HepG2 (cell line): ENCODE measurements at places on chromosomes 1 and 21. TPM values are rescaled to one million over a fixed set of nuclear protein-coding genes. Genes with fewer than 3 reads are reported as not detected.

DNA sequence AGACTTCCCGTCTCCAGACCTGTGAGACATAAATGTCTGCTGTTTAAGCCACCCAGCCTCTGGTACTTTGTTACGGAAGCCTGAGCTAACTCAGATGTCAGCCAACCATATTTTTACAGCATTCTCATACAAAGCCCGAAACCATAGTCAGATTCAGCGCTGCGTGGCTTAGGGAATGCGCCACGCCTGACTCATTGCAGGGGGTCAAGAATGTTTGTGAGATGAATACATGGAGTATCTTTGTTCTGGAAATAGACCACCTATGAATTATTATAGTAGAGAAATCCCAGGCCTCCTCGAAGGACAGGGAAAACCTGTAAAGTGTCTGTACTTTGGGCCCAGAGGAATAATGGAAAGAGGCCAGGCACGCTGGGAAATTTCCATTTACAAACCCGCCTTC lies 434.8 kb downstream of the CAMTA1 start:
- no peak for DNase-seq

DNA sequence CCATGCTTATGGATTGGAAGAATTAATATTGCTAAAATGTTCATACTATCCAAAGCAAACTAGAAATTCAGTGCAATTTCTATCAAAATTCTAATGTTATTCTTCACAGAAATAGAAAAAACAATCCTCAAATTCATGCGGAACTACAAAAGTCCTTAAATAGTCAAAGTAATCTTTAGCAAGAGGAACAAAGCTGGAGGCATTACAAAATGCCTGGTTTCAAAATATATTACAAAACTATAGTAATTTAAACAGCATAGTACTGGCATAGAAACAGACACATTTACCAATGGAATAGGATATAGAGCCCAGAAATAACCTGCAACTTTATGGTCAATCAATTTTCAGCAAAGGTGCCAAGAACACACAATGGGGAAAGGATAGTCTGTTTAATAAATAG lies 3.8 kb downstream of the CTSS start:
- DNase-seq, result no peak

The F13B gene
- 1.9 and 2.7 TPM in 2 replicates for total RNA-seq

GRCh38 chr1:178976541-178976940 lies 49.2 kb upstream of the FAM20B start:
- DNase-seq, result no peak

The SNAP47 gene
- 25.1 and 25.8 TPM in 2 replicates for total RNA-seq

DNA sequence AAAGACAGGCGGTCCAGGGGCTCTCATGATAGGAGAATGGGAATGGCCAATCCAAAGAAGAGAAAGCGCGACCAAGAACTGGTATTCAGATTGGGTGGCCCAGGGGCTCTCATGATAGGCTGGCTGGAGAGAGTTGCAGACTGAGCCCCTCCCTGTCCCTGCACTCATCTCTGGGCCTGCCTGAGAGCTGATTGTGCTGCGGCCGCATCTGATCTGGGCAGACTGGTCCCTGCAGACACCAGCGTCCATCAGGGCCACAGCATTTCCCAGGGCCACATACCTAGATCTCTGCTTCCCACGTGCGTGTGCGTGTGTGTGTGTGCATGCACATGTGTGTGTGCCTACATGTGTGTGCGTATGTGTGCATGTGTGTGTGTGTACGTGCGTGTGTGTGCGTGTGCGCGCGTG lies 30.4 kb upstream of the MAN1C1 start:
- DNase-seq, result no peak

- DNase-seq, result no peak
These were observed 152.0 kb downstream of the CHRM3 start for GRCh38 chr1:239538239-239538988.

DNA sequence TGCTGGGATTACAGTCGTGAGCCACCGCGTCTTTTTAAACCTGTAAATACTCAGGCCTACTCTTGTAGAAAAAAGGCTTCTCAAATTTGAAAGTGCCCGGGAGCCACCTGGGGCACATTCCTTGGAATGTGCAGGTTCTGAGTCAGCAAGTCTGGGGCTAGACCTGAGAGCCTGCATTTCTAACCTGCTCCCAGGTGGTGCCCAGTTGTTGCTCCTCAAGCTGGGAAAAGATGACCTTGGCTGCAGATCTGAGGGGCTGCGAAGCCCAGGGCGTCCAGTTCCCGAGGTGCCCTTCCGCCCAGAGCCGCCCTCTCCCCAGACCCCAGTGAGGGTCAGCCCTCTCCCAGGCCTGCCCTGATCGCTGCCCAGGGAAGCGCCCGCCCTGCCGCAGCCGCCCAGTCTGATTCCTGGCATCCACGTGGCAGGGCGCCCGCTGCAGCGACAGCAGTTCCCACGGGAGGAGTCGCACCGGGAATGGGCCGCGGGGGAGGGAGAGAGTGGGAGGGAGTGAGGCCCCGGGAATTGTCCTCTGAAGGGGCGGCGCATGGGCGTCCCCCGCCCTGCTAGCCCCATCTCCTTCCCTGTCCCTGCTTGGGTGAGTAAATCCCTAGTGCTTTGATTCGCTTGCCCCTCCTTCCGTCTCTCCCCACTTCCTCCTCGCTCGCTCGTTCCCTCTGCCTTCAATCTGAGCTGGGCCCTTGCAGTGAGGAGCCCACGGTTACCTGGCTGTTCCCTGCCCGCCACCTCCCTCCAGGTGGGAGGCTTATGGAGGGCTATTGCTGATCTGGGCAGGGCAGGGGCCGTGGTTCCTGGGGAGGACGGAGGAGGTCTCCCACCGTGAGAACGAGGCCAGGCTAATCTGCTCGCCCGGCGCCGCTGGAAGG lies 18.8 kb upstream of the TENT5B start:
- DNase-seq, result no peak

DNA sequence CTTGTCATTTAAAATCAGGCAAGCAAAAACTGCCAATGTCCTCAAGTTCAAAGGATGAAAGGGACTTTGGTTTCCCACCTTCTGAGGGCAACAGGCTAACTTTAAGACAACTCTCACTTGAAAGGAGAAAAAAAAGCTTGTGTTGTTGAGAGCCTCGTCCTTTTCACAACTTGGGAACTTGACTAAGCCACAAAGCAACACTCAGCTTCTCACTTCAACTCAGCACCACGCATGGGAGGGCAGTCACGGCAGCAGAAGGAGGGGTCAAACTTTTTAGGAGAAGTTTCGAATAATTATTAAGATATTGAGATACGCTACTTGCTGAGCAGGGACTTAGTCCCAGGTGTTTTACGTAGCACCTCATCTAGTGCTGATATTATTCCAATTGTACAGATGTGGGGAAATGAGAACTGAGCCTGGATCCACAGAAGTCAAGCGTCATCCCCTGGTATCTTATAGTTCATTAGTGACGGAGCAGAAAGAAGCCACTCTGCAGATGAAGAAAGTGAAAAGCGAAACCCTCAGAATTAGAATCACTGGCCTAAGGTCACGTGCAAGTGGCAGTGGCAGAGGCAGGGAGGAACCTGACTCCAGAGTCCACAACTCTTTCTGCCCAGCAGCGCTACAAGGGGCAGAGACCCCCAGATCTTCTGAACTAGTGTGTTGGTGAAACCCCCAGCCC lies 83.6 kb downstream of the JAK1 start:
- DNase-seq, result no peak

GRCh38 chr1:118842452-118843201 lies 145.5 kb downstream of the TBX15 start:
- DNase-seq, result no peak

The HES3 gene
- not detected in 2 replicates for total RNA-seq

DNA sequence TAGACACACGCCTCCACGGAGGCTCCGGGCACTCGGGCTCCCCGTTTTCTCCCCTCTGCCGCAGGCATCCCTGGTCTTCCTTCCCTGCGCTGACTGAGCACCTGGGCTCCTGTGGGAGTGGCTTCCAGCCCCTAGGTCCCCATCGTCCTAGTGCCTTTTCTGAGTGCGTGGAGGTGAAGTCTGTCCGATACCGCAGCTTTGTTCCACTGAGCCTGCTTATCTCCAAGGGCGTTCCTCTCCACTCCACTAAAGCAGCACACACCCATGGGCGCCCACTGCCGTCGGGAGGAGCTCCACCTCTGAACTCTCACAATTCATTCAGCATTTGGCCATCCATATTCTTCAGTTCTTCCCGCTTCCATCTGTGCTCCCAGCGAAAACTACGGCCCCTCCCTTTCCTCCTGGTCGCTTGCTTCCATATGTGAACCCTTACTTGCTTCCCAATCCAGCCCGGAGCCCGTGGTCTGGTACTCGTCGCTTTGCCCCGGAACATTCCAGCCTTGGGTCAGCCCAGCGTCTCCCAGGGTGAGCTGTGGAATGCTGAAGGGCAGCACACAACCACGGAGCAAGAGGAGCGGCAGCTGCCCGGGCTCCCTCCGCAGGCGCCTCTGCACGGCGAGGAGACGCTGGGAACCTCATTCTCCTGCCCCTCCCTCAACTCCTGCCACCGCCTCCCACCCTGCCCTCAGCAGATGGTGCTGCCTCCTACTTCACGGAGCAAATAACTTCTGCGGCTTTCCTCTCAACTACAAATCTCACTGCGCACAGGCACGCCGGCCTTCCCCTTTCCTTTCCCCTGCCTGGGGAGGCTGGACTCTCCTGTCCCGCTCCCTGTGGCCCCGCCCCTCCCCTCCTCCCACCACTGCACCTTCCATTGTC lies 27.5 kb downstream of the ATP8B2 start:
- no peak for DNase-seq

GRCh38 chr1:187067160-187067559 lies 238.4 kb downstream of the PLA2G4A start:
- DNase-seq, result no peak

DNA sequence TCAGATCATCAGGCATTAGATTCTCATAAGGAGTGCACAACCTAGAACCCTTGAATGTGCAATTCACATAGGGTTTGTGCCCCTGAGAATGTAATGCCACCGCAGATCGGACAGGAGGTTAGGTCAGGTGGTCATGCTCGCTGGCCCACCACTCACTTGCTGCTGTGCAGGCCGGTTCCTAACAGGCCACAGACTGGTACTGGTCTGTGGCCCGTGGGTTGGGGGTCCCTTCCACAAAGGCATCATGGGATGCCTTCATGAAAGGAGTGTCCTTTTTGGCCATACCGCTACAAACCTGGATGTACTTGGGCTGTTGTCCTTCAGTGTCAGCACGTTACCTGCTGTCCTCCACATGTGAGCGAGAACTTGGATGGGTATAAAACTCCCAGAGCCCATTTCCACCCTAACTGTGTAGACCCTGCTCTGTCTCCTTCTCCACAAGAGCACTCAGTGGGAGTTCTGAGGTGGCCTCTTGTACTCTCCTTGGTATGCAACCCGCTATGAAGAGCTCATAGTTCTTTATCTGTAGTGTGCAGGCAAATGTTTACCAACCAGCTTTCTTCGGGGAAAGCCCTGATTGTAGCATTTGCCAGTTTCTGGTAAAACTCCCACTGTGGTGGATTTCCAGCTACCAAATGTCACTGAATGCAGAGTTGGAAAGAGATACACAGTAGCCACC lies 41.7 kb upstream of the SLC19A1 start:
- DNase-seq, result no peak

DNA sequence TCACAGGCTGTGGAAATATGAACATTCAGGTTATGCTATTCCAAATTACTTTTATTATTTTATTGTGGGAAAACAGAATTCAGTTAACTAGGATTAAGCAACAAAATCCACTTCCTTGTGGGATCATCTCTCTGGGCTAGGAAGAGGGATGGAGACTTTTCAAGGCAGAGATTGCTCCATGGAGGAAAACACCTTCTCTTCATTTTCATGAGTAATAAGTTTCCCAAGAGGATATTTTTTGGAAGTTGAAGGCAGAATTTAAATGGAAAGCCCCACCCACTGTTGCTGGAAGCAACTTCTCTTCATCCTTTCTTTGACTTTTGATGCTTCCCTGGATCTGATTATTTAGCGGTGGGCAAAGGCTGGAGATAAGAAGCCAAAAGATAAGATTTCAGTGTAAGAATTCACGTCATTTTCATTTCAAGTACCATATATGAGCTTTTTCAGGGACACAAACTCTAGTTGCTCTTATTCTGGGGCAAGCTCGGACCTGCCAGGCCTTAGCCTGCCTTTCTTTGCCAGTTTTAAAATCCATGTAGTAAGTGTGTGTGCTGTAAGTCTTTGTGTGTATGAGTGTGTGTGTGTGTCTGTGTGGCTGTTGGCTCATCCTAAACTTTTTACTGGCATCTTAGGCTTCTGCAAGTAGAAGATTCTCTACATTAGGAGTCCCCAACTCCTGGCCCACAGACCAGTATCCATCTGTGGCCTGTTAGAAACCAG lies 11.7 kb upstream of the IL24 start:
- no peak for DNase-seq

DNA sequence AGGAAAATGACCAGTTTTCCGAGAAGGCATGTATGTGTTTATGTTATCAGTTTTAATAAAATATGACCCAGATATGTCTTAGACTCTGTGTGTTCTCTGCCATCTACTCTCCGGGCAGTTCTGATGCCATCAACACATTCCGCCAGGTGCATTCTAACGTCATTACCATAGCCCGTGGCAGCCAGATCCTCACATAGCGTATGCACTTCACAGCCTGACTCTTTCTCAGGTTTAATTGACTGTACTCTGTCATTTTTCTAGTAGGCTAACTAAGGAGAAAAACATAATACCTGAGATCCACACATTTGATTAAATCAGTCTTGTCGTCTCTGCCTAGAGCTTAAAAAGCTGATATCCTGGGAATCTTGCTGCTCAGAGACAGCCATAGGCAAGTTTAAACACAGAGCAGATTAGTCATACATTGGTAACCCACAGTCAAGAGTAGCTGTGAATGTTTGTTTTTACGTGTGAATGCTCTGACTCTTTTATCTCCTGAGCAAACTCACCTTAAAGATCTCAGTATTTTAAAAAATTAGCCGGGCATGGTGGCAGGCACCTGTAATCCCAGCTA lies 175.9 kb downstream of the GREM2 start:
- DNase-seq, result no peak

The RASAL2 gene
- total RNA-seq, result 5.4 and 6.4 TPM in 2 replicates

The HSD3B1 gene
- not detected in 2 replicates for total RNA-seq

The SLFNL1 gene
- 0.07 TPM in 1 of 2 replicates, not detected in the other for total RNA-seq

GRCh38 chr1:177487481-177487880 lies 316.7 kb downstream of the BRINP2 start:
- DNase-seq, result no peak

The FMN2 gene
- not detected in 2 replicates for total RNA-seq

- DNase-seq, result no peak
These were observed 29.0 kb downstream of the CLIC6 start for GRCh38 chr21:34697826-34698225.

DNA sequence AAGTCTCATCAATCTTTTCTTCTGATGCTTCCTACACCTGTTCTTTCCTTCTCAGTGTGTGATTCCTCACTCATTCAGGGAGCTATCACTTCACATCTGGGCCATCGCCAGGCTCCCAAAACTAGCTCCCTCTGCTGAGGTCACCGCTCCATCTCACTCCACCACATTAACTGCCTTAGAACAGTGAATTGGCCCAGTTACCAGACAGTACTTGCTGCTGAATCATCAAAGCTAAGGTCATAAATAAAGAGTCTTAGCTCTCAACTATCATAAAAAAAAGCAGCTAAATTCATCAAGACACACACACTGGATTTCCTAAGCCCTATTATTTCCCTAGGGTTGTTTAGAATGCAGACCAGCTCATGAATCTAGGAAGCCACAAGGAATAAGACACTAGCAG lies 18.8 kb upstream of the SRM start:
- no peak for DNase-seq

GRCh38 chr21:34126269-34126668 lies 52.9 kb downstream of the MRPS6 start:
- DNase-seq, result no peak
